ENCODE measurements at places on chromosomes 4 and X. TPM values are rescaled to one million over a fixed set of nuclear protein-coding genes. Genes with fewer than 3 reads are reported as not detected.
A peak's percentile ranks its signal among the peaks of the same experiment; 100 is the strongest.

DNA sequence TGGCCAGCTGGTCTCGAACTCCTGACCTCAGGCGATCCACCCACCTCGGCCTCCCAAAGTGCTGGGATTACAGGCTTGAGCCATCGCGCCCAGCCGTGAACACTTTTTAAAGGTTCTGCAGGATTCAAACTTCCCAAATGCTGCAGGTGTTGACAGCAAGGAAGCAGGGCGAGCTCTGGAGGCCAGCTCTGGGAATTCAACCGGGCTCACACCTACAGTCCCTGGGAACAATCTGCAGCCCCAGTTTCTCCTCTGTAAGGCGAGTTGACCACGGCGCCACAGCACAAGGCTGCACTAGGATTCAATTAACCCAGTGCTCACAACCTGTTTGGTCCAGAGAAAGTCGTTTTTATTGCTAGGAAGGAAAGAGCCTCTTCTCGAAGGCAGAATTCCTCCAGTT is 1.6 kb downstream of the MTNR1A start:
- peaks cover 16% of the 10 kb centered on the region for H3K4me1 ChIP-seq
- DNase-seq = no peak
- no peaks in the 10 kb centered on the region for H3K27me3 ChIP-seq
- no peaks in the 10 kb centered on the region for H3K36me3 ChIP-seq
- no peak overlapping the region for H3K27ac ChIP-seq

DNA sequence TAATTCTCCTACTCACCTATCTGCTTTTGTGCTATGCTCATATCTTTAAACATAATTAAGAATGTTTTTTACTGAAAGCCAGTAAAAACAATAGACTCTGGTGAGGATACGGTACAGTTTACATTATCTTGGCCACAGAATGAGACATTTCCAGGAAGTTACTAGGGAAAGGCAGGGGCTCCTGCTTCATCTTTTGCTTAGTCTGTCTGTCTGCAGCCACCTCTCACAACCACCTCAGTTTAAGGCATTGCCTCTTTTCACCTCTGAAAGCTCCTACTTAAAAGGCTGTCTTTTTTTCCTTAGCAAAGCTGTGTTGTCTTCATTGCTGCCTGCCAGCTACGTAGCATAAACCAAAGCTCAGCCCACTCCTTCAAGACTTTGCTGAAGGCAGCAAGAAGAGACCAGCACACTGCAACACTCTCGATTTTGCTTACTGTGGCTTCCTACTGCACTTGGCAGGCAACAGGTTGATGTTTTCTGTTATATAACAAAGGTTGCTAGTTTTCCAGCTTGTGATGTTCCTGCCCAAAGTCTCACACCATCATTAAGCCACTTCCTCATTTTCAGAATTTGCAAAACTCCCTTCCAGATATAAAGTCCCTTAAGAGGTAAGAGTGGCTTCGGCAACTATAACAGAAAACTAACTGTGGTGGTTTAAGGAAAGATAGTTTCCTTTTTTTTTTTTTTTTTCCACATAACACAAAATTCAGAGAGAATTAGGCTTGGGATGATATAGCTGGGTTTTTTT is 432.9 kb downstream of the GRXCR1 start:
- DNase-seq = no peak
- H3K4me3 ChIP-seq = no peak overlapping the region
- no peaks in the 10 kb centered on the region for H3K4me1 ChIP-seq
- no peaks in the 10 kb centered on the region for H3K36me3 ChIP-seq

Gene HSFX3
- total RNA-seq = not detected

GRCh38 chr4:137661693-137662092 is 129.4 kb upstream of the PCDH18 start:
- H3K27ac ChIP-seq = no peak overlapping the region
- H3K4me3 ChIP-seq = no peak overlapping the region
- H3K27me3 ChIP-seq = no peaks in the 10 kb centered on the region
- DNase-seq = no peak
- H3K36me3 ChIP-seq = no peaks in the 10 kb centered on the region

DNA sequence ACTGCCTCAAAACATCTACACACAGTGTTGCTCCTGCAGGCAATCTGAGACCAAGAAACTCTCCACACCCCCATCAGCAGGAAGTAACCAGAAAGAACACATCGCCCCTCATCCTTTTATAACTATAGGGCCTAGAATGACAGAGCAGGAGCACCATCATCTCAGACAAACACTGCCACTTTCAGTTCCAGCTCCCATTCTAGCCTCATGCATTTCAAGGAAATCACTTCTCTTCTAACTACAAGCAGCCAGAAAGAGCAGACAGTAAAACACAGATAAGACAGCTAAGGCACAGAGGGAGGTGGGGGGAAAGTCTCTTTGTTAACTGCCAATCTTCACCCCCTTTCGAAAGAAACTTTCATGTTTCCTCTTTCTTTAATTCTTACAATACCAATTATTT is 102.6 kb upstream of the TENT5D start:
- no peak for DNase-seq
- no peak overlapping the region for H3K4me3 ChIP-seq
- H3K4me1 ChIP-seq = no peaks in the 10 kb centered on the region
- no peaks in the 10 kb centered on the region for H3K27me3 ChIP-seq
- H3K27ac ChIP-seq = no peak overlapping the region

Gene HSPA4L
- total RNA-seq = 1.7 TPM

- peak overlapping the region; percentile 75 for H3K4me3 ChIP-seq
- no peaks in the 10 kb centered on the region for H3K4me1 ChIP-seq
- DNase-seq = peak; percentile 21
- H3K27ac ChIP-seq = peak overlapping the region; percentile 95
Measured at GRCh38 chr4:148445860-148446330, 3.7 kb upstream of the NR3C2 start.

DNA sequence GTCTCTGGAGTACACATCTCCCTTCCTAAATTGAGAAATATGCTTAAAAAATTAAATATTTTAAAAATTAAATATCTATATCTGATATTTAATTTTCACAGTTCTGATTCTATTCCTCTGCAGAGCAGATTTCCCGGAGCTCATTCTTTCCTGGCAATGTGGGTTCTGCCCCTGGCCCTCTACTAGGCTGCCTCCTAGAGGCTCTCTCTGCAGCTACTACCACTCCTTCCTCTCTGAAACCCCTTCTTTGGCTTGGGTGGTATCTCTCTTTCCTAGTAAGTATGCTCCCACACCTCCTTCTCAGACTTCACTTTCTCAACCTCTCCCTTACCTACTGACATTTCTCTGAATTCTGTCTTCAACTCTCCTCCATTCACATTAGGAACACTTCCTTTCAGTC is 45.3 kb downstream of the RPGR start:
- no peaks in the 10 kb centered on the region for H3K4me1 ChIP-seq
- H3K4me3 ChIP-seq = no peak overlapping the region
- H3K27ac ChIP-seq = no peak overlapping the region
- no peak for DNase-seq
- H3K36me3 ChIP-seq = no peaks in the 10 kb centered on the region

DNA sequence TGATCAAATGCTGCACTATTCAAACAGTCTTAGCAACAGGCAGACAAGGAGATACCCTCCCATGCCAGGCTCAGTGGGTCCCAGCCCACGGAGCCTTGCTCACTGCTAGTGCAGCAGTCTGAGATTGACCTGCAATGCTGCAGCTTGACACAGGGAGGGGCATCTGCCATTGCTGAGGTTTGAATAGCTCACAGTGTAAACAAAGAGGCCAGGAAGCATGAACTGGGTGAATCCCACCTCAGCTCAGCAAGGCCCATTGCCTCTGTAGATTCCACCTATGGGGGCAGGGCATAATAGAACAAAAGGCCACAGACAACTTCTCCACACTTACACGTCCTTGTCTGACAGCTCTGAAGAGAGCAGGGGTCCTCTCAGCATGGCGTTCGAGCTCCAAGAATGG is 26.6 kb upstream of the ZXDB start:
- no peaks in the 10 kb centered on the region for H3K27me3 ChIP-seq
- DNase-seq = no peak
- H3K36me3 ChIP-seq = no peaks in the 10 kb centered on the region
- no peak overlapping the region for H3K27ac ChIP-seq

DNA sequence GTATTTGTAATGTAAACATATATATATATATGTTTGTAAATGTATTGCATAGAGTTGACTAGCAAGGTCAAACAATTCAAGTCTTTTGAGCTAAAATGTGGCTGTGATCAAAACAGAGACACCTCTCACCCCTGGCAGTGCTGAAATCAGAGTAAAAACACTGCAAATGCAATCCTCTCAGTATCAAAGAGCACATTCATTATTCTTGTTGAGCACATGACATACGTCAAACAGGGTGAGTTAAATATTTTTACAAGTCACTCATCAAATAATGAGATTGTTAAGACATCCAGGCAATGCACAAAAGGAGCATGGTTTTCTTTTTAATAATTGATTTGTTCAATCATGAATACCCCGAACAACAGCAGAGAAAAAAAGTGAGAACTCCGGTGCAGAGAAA is 114.1 kb upstream of the KCNIP4 start:
- H3K4me3 ChIP-seq = no peak overlapping the region
- H3K27me3 ChIP-seq = no peaks in the 10 kb centered on the region
- no peak for DNase-seq
- no peaks in the 10 kb centered on the region for H3K36me3 ChIP-seq
- H3K4me1 ChIP-seq = no peaks in the 10 kb centered on the region

DNA sequence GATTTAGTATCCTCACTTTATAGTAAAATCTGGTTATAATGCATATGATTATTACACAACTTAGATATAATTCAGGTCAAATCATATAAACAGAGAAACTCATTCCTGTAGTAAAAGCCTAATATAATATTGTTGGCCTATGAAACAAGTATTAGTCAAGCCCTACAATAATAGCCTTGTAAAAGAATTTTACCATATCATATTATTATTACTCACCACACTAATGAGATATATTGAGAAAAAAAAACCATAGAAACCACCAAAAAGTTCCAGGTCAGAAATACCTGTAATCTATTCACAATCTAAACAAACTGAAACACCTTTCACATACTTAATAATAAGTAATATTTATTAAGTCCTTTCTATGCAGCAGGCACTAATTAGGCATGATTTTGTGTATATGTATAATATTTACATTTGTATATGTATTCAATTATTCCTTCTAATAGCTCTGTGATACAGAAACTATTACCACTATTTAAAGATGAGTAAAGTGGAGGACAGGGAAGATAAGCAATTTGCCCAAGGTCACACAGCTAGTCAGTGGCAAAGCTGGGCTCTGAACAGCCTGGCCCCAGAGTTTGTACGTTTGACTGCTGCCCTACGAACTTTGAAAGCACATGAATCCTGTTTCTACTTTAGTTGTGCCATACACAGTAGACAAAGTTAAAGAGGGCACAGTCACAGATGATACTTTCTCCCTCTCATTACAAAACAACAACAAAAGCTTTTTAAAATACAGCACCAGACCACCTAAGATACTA is 9.0 kb downstream of the ZNF827 start:
- no peak for DNase-seq
- H3K27ac ChIP-seq = no peak overlapping the region
- no peaks in the 10 kb centered on the region for H3K36me3 ChIP-seq
- H3K4me1 ChIP-seq = peaks cover 12% of the 10 kb centered on the region
- H3K27me3 ChIP-seq = no peaks in the 10 kb centered on the region

- no peaks in the 10 kb centered on the region for H3K36me3 ChIP-seq
- H3K4me1 ChIP-seq = no peaks in the 10 kb centered on the region
- H3K4me3 ChIP-seq = no peak overlapping the region
- no peak for DNase-seq
Measured at GRCh38 chrX:76076124-76076523, 96.7 kb upstream of the PBDC1 start.

DNA sequence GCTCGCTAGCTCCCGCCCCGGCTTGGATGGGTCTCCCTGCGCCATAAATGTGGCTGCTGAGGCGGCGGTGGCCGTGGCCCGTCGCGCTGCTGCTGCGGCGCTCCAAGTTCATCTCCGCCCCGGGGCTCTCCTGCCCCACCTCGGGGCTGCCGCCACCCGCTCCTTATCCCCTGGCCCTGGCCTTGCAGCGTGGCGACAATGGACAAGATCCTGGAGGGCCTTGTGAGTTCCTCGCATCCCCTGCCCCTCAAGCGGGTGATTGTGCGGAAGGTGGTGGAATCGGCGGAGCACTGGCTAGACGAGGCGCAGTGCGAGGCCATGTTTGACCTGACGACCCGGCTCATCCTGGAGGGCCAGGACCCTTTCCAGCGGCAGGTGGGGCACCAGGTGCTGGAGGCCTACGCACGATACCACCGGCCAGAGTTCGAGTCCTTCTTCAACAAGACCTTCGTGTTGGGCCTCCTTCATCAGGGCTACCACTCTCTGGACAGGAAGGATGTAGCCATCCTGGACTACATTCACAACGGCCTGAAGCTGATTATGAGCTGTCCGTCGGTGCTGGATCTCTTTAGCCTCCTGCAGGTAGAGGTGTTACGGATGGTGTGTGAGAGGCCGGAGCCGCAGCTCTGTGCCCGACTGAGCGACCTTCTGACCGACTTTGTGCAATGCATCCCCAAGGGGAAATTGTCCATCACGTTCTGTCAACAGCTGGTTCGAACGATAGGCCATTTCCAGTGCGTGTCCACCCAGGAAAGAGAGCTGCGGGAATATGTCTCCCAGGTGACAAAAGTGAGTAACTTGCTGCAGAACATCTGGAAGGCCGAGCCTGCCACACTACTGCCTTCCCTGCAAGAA is 763 bp downstream of the USP38 start:
- peak overlapping the region; percentile 82 for H3K4me3 ChIP-seq
- H3K27ac ChIP-seq = peak overlapping the region; percentile 93
- H3K36me3 ChIP-seq = no peaks in the 10 kb centered on the region
- H3K4me1 ChIP-seq = peaks cover 23% of the 10 kb centered on the region
- no peak for DNase-seq
- H3K27me3 ChIP-seq = no peaks in the 10 kb centered on the region

Gene ASB9
- total RNA-seq = 2.0 TPM

- peaks cover 2% of the 10 kb centered on the region for H3K36me3 ChIP-seq
- H3K27ac ChIP-seq = no peak overlapping the region
- DNase-seq = no peak
Measured at GRCh38 chr4:75658876-75659275, 14.3 kb downstream of the G3BP2 start.

GRCh38 chrX:69156638-69157037 is 8.6 kb downstream of the PJA1 start:
- H3K27me3 ChIP-seq = no peaks in the 10 kb centered on the region
- H3K4me1 ChIP-seq = no peaks in the 10 kb centered on the region
- H3K27ac ChIP-seq = no peak overlapping the region
- DNase-seq = no peak
- H3K36me3 ChIP-seq = no peaks in the 10 kb centered on the region

Gene STOX2
- 35.3 TPM for total RNA-seq

DNA sequence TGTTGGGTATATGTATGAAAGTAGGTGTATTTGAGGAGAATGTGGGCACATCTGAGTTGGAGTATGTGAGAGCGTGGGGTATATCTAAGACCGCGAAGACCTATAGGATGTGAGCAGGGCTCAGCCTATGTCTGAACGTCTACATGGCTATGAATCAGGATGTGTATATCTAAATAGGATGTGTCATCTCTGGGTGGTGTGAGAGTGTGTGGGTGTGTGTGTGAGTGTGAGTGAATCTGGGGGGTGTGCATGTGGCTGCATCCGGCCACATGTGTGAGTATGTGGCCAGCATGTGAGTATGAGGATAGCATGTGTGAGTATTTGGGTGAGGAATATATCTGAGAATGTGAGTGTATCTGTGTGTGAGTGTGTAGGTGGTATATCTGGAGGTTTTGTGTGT is 7.7 kb downstream of the GPR173 start:
- no peak for DNase-seq
- no peaks in the 10 kb centered on the region for H3K36me3 ChIP-seq
- no peaks in the 10 kb centered on the region for H3K4me1 ChIP-seq
- H3K27me3 ChIP-seq = no peaks in the 10 kb centered on the region

GRCh38 chrX:24839331-24839730 is 145.6 kb downstream of the POLA1 start:
- H3K4me3 ChIP-seq = no peak overlapping the region
- no peaks in the 10 kb centered on the region for H3K36me3 ChIP-seq
- no peak overlapping the region for H3K27ac ChIP-seq
- H3K4me1 ChIP-seq = peaks cover 11% of the 10 kb centered on the region

All from thyroid gland (tissue), 4 donors.